ENCODE measurements at places on chromosomes 13 and 19. TPM values are rescaled to one million over a fixed set of nuclear protein-coding genes. Genes with fewer than 3 reads are reported as not detected.

GRCh38 chr13:111976474-111977178 is 90.3 kb upstream of the SOX1 start:
- no peak for DNase-seq

LSR gene
- total RNA-seq, result 145 TPM

RFPL4AL1 gene
- total RNA-seq, result not detected

GSX1 gene
- total RNA-seq, result not detected

RHPN2 gene
- total RNA-seq, result 21.3 TPM

GRCh38 chr13:110408286-110408685 is 101.2 kb downstream of the COL4A2 start:
- no peak for DNase-seq

- no peak for DNase-seq
These were observed 776 bp downstream of the DNAJC3 start for GRCh38 chr13:95677564-95678266.

DNA sequence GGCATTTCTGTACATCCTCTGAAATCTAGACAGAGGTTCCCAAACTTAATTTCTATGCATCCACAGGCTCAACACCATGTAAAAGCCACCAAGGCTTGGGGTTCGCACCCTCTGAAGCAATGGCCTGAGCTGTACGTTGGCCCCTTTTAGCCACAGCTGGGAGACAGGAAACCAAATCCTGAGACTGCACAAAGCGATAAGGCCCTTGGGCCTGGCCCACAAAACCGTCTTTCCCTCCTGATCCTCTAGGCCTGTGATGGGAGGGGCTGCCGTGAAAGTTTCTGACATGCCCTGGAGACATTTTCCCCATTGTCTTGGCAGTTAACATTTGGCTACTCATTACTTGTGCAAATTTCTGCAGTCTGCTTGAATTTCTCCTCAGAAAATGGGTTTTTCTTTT is 766.4 kb downstream of the GPC5 start:
- DNase-seq, result no peak

Data from PC-9 (cell line).